ENCODE measurements at places on chromosomes 7 and 10.

GRCh38 chr7:80591654-80592053 lies 46.8 kb upstream of the CD36 start:
- no peak for DNase-seq

DNA sequence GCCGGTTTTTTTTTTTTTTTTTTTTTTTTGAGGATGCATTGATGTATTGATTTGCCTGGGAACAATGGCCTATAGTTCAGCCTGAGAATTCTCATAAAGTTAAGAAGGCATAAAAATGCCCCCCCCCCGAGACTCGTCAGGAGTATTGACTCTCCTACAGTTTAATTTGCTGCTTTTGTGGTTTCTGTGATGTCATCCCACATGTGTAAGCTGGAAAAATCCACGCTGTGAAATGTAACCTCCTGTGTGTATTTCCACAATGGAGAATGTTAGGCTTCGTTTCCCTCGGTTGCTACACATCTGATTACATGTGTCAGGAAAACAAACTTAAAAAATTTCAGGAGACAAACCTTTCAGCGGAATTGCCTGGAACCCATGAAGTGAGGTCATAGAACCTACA lies 117.9 kb downstream of the FANK1 start:
- no peak for DNase-seq

- DNase-seq = no peak
These were observed 36.1 kb downstream of the ST8SIA6 start for GRCh38 chr10:17418249-17418648.

- DNase-seq = no peak
These were observed 201.2 kb downstream of the PTN start for GRCh38 chr7:137142376-137142775.

- peak; percentile 87 for DNase-seq
These were observed 76.4 kb downstream of the PRR15 start for GRCh38 chr7:29639886-29640595.

- DNase-seq = no peak
These were observed 11.0 kb downstream of the TBC1D12 start for GRCh38 chr10:94413361-94413760.

GRCh38 chr7:138235207-138235606 lies 158.9 kb downstream of the AKR1D1 start:
- DNase-seq = no peak

Data from NCI-H1417 (cell line).